ENCODE measurements at places on chromosomes 3 and 15.

DNA sequence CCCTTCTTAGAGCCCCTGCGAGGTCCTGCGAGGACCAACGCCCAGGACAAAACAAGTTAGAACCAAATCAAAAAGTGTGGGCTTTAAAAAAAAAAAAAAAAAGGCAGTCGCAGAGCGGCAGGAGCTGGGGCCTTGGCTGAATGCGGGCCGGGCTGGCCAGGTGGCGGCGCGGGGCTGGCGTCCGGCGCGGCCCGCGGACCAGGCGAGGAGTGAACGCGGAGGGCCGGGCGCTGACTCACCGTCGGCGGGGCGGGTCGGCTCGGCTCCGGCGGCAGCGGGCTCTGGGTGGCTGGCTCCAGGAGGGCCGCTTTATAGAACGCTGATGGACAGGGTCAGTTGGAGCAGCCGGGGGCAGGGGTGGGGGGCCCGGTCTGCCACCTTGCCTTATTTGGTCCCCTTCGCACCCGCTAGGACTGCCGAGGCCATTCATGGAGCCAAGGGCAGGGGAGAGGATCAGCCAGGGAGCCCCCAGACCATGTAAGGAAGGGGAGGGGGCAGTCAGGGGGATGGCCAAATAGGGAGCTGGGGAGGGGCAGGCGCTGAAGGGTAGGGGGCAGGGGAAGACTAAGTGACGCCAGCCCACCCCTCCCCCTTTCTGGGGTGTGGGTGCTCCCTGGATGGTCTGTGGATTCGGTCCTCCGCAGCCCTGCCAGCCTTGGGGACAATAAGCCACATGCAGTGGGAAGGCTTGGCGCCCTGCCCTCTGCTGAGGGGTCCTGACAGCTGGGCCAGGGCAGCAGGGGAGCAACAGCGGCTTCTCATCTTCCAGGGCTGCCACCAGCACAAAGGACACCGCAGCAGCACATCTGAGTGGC lies at the start of gene ACTC1:
Gene ACTC1 (minus strand): TSS at position 283 of the 815 bp plus-strand sequence. CDS start 741 bp downstream, outside the sequence.
- no peak for DNase-seq

- peak; percentile 20 for DNase-seq
Measured at GRCh38 chr15:43268111-43269105, 1.7 kb upstream of the TGM5 start.

DNA sequence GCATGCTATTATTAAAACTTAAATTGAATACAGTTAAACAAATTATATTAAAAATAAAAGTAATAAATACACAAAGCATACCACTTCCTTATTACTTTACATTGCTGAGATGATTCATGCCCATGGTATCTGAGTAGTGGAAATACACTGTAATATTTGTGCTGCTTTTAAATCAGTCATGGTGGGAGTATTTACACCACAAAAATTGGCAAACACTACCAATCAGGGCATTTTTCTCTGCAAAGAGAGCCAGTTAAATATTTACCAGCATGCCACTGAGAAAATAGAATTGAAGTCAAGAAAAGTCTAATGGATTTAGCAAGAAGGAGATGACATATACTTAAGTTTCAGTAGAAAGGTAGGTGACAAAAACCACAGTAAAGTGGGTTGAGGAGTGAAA lies 19.6 kb downstream of the PPARG start:
- DNase-seq: no peak

DNA sequence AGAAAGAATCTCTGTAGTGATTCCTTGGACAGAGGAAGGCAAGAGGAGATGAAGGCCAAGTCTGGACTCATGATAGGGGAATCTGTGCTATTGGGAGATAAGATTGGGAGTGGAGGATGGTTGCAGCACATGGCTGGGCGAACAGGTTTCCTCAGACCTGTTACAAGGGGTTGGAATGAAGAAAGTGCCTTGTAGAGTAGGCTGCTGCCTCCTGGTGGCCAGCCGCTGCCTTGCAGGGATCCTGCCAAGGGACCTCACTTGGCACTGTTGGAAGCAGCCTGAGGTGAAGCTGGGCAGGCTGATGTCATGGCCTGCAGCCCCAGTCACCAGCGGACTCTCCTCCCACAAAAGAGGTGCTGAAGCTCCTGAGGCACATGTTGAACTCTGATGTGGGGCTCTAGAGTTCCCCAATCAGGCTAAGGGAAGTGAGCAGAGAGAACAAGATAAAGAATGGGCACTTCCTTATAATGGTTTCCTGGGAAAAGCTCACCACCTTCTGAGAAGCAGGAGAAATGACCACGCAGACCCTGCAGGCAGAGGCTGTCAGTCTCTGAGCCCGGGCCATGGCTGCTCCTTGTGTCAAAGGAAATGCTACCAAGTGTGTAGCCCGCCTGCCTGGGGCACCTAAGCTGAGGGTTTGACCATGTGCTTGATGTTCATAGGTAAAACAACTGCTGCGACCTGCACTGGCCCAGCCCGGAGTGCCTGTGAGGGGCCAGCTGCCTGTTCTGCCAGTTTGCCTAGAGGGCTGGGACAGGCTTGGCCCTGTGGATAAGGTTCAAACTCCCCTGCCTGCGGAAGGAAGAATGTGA lies 1.6 kb upstream of the TEX264 start:
- DNase-seq: peak; percentile 83

DNA sequence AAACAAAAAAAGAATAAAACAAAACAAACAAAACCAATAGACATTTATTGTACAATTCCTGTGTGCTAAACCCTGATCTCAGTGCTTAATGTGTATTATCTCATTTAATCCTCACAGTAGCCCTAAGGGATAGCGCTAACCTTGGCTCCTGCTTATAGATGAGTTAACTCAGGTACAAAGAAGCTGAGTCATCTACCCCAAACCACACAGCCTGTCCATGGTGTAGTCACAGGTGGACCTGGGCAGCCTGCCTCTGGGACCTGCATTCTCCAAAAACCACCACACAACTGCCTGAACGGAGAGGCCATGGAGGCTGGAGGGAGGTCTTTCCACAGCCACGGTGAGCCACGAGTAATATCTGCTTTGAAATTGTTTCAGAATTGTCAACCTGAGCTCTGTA lies 5.5 kb upstream of the CLN6 start:
- DNase-seq: no peak

GRCh38 chr3:169269005-169269404 lies 394.5 kb downstream of the MECOM start:
- no peak for DNase-seq

DNA sequence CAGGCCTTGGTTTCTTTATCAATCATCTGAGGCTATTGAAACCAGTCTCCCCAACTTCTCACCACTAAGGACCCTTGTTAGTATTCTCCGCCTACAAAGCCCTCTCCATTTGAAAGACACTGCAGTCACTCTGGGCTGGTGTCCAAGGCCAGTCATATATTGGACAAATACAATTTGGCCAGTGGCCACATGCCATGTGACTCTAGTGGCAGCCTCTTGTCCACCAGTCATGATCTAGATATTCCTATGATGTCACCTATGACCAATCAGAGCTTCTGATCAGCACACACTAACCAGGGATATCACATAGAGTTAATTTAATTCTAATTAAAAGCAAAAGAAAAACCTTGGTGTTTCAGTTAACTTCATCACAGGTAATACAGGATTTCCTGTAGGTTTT lies 68.2 kb downstream of the RAB11A start:
- no peak for DNase-seq

- DNase-seq: no peak
Measured at GRCh38 chr15:38559636-38560307, 4.8 kb downstream of the RASGRP1 start.
